H4 (cell line): ENCODE measurements at places on chromosomes 2 and 18.

DNA sequence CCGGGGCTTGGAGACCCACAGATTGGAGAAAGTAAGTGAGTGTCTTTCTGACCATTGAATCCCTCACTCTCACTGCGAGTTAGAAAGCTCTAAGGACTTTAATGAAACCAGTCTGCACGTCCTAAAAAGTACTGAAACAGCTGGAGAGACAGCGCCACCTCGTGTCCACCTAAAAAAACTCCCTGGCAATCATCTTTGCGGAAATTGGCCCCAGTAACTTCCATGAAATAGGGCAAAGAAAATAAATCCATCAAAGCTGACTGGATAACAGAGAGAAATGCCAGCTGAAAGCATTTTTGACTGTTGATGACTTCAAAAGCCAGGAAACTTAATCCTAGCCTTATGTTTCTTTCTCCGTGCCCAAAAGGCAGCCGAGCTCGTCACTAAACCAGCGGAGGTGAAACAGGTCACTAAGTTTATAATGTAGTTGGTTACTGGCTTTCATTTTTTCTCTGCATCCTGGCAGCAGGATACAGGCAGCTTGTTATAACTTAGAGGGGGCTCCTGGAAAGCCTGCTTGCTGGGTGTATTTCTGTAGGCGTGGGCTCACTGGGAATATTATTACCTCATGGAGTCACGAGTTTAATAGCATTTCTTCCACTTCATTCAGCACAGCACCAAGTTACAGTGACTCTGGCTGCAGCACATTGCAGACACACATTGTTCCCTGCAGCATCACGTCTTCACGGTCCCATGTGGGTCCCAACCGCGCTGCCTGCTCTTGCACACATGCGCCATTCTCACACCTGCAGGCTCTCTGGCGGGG lies 266.5 kb downstream of the HRH4 start:
- DNase-seq, result peak; percentile 77

- no peak for DNase-seq
Measured at GRCh38 chr2:74079522-74080341, 68.0 kb downstream of the BOLA3 start.

DNA sequence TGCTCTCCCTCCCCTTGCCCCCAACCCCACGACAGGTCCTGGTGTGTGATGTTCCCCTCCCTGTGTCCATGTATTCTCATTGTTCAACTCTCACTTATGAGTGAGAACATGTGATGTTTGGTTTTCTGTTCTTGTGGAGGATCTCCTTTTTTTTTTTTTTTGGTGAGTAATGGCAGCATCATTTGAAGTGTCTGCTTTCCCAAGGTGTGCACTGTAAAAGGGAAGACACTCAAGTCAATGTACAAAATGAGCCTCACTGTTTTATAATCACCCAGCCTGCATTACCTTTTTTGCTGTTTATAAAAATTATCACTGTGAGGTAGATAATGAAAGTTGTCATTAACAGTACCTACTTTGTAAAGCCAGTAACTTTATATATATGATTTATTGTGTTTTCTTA lies 56.9 kb downstream of the INSIG2 start:
- DNase-seq, result no peak

DNA sequence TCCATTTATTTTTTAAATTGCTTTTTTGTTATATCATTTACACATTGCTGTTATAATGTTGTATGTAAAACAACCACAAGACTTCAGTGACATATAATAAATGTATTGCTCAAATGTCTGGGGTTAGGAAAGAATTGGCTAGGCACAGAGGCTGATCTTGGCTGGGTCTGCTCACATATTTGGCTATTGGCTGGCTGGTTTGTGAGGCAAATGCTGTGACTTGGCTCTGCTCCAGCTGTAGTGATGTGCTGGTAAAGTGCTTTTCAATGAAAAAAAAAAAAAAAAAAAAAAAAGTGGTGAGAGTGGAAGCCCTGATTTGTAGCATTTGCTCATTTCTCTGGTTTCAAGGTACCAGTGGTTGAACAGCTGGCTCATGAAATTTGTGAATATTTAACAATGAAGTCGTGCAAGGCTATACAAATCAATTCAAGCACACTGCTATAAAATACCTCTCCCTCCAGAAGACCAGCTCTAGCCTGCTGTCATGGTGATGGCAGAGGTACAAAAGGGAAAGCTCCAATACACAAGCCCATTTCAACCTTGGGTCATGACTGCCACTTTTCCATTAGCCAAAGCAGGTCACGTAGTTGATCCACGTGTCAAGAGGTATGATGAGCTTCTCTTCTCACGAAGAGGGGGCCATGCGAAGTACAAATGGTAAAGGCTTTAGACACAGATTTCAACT lies 43.7 kb upstream of the RIT2 start:
- no peak for DNase-seq

DNA sequence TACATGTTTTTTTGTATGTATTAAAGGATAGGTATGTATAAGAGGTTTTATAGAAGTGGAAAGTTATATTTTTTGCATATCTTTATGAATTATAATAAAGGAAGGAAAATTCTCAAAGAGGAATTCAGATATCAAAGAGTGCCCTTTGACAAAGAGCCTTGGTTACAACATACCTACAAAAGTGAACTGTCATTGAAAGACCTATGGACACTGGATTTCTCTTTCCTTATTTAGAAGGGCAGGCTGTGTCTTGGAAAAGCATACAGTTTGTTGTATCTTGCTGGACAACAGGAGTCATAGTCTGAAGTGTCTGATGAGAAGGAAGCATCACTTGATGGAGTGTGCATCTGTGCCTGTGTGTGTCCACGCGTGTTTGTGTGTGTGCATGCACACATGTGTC lies 15.2 kb downstream of the UGT1A10 start:
- DNase-seq, result no peak

DNA sequence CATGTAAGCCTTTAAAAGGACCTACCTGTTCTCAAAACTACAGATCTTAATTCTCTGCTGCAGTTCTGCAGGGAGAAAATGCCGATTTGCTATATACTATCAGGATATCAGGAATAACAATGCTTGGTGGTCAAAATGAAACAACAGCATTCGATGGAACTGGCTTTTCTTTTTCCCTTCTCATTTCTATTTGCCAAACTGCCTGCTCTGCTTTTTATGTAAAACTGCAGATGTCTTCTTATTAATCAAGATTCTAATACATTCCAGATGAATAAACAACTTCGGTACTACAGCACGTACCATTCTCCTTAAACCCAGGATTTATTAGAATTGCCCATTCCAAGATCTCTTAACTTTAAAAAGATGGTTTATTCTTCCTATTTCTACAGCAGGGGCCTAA lies 100.9 kb downstream of the ZNF521 start:
- DNase-seq, result no peak

DNA sequence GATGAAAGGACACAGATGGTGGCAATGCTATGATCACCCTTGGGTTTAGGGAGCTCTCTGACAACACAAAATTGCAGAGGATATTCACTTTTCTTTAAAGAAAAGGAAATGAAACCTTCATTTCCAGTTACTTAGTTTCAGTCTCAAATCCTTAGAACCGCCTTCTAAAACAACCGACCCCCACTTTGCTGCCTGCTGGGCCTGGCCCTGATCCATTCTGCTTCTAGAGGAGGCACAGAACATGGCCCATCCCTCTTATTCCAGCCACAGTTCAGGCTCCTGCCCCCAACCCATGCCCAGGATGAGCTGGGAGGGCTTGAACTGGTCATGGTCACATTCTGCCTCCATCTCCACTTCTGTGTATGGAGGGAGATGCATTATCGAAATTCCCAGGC lies 311.6 kb downstream of the EN1 start:
- no peak for DNase-seq
